Neural crest cell (in vitro differentiated cells): ENCODE measurements at places on chromosomes 1 and 21.

DNA sequence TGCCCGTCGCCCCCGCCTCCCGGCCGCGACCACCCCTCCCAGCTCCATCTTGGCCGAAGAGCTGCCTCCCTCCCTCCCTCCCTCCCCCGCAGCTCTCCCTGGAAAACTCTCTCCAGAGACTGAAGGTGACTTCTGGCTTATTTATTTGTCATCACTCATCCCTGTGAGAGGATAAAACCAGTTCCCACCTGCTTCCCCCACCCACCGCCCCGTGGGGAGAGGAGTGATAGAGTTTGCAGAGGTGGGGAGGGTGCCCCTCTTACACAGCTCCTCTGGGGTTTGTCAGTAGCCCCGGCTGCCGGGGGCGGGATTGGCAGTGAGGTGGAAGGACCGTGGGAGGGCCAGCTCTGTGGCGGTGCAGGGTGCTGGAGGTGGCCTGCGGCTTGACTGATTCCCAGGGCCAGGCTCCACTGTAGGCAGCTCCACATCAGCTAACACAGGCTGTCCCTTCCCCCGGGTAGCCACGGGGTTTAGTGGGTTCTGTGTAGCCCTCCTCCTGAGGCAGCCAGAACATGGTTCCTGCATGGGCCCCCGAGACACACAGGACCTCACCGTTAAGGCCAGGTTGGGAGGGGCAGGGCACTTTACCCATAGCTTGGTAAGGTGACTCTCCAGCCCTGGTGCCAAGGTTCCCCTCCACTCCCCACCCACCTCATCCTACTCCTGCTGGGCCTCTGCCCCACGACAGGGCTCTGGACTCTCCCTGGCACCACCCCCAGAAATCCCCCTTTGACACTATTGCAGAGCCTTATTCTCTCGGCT is 62.2 kb downstream of the ELK4 start:
- DNase-seq: no peak
- no peak overlapping the region for H3K27ac ChIP-seq
- peak overlapping the region; percentile 72 for H3K4me3 ChIP-seq
- peaks cover 87% of the 10 kb centered on the region for H3K27me3 ChIP-seq

DNA sequence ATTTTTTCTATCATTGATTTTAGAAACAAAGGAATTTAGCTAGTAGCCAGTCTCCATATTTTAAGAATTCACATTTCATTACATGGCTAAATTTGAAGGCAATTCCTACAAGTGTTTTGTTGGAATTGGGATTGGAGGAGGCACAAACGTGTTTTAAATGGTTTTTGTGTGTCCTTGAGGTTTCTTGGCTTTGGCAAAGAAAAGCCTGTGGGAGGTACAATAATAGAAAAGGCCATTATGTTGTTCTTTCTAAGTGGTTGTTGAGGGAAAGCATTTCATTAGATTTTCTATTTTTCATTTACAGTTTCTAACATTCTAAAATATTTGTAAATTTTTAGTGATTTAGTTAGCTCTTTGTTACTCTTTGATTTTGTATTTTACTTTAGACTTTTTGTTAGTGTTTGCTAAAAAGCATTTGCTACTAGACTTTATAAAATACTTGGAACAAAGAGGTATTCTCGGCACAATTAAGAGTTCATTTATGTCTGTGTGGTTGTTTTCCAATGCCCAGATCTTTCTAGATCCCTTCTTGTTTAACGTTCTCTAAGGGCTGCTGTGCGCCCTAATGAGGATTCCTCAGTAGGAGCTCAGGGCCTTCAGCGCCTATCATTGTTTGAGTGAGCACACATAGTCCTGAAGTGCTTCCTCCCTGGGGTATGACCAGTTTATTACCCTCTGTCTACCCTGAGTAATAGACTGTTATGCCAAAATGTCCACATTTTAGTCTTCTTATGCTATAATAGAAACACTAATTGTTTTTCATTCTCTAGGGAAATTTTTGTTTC is 70.0 kb upstream of the KIAA1614 start:
- H3K36me3 ChIP-seq: peaks cover 5% of the 10 kb centered on the region
- H3K27me3 ChIP-seq: no peaks in the 10 kb centered on the region
- peaks cover 35% of the 10 kb centered on the region for H3K4me1 ChIP-seq
- peak overlapping the region; percentile 25 for H3K4me3 ChIP-seq
- no peak for DNase-seq

GRCh38 chr1:29393451-29393826 is 157.1 kb downstream of the PTPRU start:
- no peak overlapping the region for H3K27ac ChIP-seq
- peaks cover 9% of the 10 kb centered on the region for H3K4me1 ChIP-seq
- DNase-seq: no peak
- H3K27me3 ChIP-seq: peaks cover 4% of the 10 kb centered on the region
- H3K4me3 ChIP-seq: no peak overlapping the region

- DNase-seq: no peak
- peak overlapping the region; percentile 97 for H3K4me3 ChIP-seq
- H3K4me1 ChIP-seq: peaks cover 35% of the 10 kb centered on the region
- peak overlapping the region; percentile 99 for H3K27ac ChIP-seq
These were observed 511 bp downstream of the DNTTIP2 start for GRCh38 chr1:93878501-93878888.

DNA sequence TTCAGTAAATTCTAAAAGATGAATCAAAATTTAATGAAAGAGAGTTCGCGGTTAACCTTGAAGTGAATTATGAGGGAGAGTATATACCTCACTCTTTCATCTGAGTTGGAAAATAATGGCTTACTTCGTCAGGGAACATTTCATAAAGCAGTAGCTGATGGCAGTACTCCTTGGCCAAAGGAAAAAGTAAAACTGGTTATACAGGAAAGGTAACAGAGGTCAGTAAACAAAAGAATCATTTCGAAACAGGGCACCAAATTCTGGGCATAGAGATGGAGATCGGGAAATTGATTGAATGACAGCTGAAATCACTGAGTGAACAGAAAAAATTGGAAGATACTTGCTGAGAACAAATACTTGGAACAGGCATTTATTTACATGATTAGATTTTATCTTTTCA is 199.0 kb downstream of the OLFM3 start:
- H3K4me1 ChIP-seq: no peaks in the 10 kb centered on the region
- H3K27me3 ChIP-seq: no peaks in the 10 kb centered on the region
- no peak overlapping the region for H3K4me3 ChIP-seq
- DNase-seq: no peak
- H3K27ac ChIP-seq: no peak overlapping the region

DNA sequence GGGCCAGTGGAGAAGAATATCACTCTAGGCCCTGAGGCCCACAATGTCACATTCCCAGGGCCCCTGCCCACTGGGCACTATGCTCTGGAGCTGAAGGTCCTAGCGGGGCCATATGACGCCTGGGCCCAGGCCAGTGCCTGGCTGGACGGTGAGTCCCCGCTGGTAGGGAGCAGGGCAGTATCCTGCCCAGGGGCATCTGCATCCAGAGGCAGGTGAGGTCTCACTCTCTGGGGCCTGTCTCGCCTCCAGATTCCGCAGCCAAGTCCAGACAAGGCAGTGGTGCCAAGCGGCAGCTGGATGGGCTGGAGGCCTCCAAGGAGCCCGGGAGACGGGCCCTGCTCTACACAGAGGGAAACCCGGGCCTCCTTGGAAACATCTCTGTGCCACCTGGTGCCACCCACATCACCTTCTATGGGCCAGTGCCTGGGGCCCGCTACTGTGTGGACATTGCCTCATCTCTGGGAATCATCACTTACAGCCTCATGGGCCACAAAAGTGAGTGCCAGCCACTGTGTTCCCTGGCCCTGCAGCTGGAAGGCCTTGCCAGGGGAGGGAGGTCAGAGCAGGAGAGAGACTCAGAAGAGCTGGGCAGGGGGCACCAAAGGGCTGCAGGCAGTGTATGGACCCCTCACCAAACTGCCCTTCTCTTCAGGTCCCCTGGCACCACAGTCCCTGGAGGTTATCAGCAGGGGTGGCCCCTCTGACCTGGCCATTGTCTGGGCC is 11.1 kb upstream of the PTPN7 start:
- H3K4me1 ChIP-seq: no peaks in the 10 kb centered on the region
- H3K4me3 ChIP-seq: no peak overlapping the region

DNA sequence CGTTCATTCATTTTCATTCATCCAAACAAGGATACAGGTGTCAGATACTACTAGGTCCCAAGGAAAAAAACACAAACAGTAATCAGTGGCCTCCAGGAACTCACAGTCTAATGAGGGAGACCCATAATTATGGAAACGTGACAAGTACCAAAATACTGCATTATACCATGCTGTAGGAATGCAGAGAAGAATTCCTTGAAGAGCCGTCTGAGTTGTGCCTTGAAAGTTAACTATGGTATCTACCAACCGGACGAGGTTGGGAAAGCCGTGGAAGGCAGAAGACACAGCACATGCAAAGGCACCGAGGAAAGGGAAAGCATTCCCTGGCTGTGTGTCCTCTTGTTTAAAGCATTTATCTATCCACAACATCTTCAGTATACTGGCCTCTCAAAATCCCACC is 206.0 kb downstream of the DAB1 start:
- H3K4me3 ChIP-seq: no peak overlapping the region
- H3K27ac ChIP-seq: no peak overlapping the region
- no peaks in the 10 kb centered on the region for H3K27me3 ChIP-seq
- H3K36me3 ChIP-seq: peaks cover 2% of the 10 kb centered on the region
- DNase-seq: no peak
- peaks cover 40% of the 10 kb centered on the region for H3K4me1 ChIP-seq

DNA sequence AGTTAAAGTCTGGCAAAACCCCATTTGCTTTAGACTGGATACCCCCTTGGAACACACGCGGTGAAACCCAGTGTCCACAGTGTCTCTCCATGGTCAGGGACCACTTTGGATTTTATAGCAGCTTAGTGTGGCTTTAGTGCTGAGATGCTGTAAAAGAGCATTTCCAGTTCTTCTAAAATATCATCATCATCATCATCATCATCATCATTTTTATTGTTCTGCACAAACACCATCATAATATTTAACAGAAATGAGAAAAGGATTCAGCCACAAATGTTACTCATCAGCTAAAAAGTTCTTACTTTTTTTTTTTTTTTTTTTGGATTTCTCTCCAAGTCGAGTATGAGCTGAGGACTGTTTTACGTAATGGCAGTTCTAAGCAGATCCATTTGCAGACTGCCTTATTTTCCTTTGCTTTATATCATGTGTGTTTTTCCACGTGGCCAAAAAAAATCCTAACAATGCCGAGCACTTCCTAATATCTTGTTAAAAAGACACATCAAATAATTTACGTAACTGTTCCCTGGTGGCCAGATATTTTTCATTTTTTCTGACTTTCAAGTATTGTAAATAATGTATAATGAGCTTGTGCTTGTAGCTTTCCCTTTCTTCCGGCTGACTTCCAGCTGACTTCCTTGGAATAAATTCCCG is 62.8 kb downstream of the EVA1C start:
- H3K36me3 ChIP-seq: no peaks in the 10 kb centered on the region
- H3K27me3 ChIP-seq: no peaks in the 10 kb centered on the region
- DNase-seq: no peak
- H3K4me3 ChIP-seq: no peak overlapping the region
- H3K4me1 ChIP-seq: peaks cover 17% of the 10 kb centered on the region
- H3K27ac ChIP-seq: no peak overlapping the region

- H3K4me1 ChIP-seq: peaks cover 30% of the 10 kb centered on the region
- H3K27me3 ChIP-seq: no peaks in the 10 kb centered on the region
- no peak overlapping the region for H3K4me3 ChIP-seq
- DNase-seq: no peak
- H3K36me3 ChIP-seq: no peaks in the 10 kb centered on the region
- peak overlapping the region; percentile 76 for H3K27ac ChIP-seq
These were observed 50.2 kb upstream of the SSBP3 start for GRCh38 chr1:54456361-54456760.

DNA sequence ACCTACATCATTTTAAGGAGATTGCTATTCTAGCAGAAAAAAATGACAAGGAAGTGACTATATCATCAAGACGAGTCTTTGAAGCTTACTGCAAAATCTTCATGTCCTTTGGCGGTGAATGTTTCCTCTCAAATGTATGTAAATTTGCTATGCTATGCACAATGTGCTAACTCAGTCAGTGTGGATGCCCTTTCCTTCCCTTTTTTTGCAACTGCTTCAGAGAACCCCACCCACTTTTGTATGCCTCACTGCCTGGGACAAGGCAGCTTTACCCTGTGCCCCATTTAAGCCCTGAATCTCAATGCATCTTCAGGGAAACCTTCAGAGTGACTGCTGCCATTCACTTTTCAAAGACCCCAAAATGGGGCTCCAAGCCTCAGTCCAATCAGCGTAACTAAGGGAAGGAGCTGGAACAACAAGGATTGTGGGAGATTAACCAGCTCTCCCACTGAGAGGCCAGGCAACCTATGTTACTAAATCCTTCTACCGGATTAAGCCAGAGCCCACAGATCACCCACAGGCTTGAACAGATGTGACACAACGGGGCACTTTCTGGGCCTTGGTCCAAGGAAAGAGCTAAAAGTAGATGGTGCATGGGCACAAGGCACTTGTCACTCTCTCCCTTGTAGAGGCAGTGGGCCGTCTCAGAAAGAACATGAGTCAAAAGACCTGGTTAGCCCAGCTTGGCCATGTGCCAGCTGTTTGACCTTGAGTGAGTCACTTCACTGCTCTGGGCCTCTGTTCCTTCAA is 154.4 kb downstream of the PLPP3 start:
- no peak overlapping the region for H3K4me3 ChIP-seq
- no peaks in the 10 kb centered on the region for H3K27me3 ChIP-seq
- no peak for DNase-seq

DNA sequence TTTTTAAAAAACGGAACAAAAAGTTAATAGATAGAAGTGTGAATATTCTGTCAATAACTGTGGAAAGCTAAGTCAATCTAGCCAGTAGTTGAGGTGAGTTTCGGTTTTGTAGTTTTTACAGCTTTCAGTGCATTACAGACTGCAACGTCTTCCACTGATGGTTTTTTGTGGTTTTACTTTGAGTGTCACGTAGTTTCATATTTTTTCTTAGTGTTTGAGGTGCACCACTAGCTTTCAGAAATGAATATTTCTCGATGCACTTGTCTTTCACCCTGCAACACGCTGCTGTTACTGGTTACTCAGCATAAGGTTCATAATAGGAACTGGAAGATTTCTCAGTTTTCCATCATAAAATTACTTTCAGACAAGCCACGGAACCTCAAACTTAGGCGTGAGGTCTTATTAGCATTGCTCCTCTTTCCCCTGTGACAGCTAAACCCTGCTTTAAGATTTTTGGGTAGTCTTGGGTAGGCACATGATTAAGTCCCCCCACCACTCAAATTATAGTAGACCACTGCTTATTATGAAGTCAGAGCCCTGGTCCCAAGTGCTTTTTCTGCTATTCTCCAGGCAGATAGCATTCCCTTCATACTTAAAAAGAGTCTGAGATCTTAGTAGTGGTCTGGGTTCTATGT is 1412.7 kb downstream of the KCNT2 start:
- no peak overlapping the region for H3K27ac ChIP-seq
- no peaks in the 10 kb centered on the region for H3K36me3 ChIP-seq
- no peaks in the 10 kb centered on the region for H3K4me1 ChIP-seq
- no peak for DNase-seq

DNA sequence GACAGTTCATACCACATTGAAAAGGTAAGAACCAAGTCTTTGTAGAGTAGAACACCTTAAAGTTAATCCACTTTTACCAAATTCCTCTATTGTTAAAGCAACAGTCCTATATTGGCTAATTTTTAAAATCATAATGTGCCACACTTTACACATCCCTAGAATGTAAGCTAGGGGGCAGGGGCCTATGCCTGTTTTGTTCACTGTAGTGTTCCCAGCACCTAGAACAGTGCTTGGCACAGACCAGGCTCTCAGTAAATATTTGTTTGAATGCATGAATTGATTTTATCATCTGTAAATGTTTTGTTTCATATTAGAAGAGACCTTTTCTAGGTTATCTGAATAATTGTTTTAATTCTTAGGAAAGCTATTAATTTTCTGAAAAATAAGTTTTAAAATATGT is 9.1 kb downstream of the SMAP2 start:
- no peaks in the 10 kb centered on the region for H3K27me3 ChIP-seq
- H3K36me3 ChIP-seq: no peaks in the 10 kb centered on the region
- peaks cover 9% of the 10 kb centered on the region for H3K4me1 ChIP-seq
- no peak overlapping the region for H3K4me3 ChIP-seq
- DNase-seq: no peak

- H3K4me1 ChIP-seq: peaks cover 5% of the 10 kb centered on the region
- H3K27me3 ChIP-seq: peaks cover 19% of the 10 kb centered on the region
- no peak overlapping the region for H3K27ac ChIP-seq
- H3K36me3 ChIP-seq: no peaks in the 10 kb centered on the region
These were observed 35.9 kb upstream of the RD3 start for GRCh38 chr1:211527888-211528287.
